Stimulated activated CD4-positive, alpha-beta T cell treated with anti-CD3 and anti-CD28 coated beads, Interleukin-4, amount 100 ng/mL, for 4 hours (primary cell): ENCODE measurements at places on chromosomes 2 and 18.
A peak's percentile ranks its signal among the peaks of the same experiment; 100 is the strongest.

GRCh38 chr2:86238354-86238753, 39.1 kb downstream of the MRPL35 start:
- peak; percentile 28 for DNase-seq

DNA sequence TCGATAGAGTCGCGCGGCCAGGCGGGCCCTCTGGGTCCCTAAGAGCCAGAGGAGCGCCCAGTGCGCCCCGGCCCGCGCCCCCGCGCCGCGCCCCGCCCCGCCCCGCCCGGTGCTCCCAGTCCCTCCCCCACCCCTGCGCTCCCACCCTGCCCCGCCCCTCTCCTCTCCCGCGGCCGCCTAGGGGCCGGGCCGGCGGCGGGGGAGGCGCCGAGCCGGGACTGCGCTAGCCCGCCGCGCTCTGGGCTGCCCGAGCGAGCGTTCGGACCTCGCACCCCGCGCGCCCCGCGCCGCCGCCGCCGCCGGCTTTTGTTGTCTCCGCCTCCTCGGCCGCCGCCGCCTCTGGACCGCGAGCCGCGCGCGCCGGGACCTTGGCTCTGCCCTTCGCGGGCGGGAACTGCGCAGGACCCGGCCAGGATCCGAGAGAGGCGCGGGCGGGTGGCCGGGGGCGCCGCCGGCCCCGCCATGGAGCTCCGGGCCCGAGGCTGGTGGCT, at the start of gene GPC1:
TSS of gene GPC1 (plus strand) at position 207 of the 491 bp plus-strand sequence. CDS start at position 463, 256 bp downstream.
- DNase-seq, result no peak

- DNase-seq, result no peak
Measured at GRCh38 chr18:39232490-39232889, 1666.9 kb upstream of the CELF4 start.

- no peak for DNase-seq
Measured at GRCh38 chr2:6089474-6089873, 397.3 kb downstream of the SOX11 start.

DNA sequence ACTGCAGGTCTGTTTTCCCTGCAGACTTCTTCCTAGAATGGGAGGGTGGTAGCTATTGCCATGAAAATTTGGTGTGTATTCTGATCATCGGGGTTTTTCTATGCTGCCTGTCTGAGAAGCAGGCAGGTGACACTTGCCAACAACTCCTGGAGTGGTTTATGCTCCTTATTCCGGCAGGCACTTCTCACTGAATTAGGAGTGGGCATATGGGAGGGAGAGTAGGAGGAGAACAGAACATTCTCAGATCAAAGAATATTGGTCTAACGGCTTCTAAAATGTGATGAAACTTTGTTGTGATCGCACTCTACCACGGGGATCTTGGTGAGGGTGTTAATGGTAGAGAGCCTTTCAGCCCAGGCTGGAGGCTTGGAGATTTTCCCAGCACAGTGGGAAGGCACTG, 480.8 kb downstream of the PLCL1 start:
- no peak for DNase-seq

DNA sequence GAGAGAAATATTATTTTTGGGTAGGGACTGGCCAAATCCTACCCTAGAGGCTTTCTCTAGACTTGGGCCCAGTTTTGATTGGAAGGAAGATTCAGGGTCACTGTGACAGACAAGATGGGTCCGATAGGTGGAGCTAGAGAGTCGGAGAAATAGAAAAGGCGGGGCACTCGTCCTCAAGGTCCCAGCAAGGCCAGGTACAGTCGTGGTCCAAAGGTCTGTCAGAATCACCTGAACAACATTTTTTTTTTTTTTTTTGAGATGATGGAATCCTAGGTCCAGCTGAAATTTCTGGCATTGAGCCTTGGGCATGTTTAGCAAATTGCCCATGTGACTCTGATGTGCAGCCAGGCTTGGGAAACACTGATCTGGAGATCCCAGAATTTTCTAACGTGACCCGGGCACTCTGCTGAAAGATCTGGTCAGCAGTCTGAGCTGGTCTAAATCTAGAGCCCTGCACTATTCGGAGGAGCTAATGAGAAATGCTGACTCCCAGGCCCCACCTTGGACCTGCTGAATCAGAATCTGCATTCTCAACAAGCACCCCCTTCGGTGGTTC, 23.0 kb upstream of the NTSR2 start:
- peak; percentile 51 for DNase-seq

- no peak for DNase-seq
Measured at GRCh38 chr2:98564541-98565132, 43.7 kb downstream of the COA5 start.

GRCh38 chr18:75319905-75320304, 107.6 kb downstream of the SMIM21 start:
- DNase-seq, result no peak

DNA sequence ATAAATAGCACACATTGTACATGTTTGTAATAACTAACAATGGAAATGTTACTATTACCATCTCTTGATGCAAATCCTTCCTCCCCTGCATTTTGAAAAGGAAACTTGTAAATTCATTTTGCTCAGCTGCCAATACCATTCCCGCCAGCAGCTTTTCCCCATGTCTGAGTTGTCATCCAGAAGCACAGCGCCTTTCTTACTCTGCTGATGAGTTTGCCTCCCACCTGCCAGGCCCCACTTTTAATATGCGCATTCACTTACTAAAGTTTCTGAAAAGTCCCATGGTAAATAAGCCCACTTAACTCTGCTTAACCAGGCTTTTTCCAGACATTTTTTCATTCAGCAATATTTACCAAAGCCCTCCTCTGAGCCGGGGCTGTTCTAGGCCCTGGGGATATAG, 3.9 kb downstream of the CHST10 start:
- no peak for DNase-seq

DNA sequence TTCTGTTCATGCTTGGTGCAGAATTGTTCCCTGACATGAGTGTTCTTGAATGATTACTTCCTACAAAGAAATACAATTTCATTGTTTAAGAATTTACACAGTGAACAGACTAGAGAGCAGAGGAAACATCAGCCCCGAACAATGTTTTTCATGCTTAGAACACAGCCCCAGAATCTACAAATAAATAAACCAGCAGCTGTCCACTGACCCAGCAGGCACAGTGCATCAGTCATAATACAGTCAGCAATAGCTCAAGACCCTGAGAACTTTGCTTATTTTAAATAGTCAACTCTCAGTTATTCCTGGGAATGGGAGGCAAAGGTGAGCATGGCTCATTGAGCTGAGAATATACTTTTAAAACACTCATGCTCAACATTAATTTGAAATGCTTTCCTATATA, 38.4 kb downstream of the XIRP2 start:
- DNase-seq, result no peak

DNA sequence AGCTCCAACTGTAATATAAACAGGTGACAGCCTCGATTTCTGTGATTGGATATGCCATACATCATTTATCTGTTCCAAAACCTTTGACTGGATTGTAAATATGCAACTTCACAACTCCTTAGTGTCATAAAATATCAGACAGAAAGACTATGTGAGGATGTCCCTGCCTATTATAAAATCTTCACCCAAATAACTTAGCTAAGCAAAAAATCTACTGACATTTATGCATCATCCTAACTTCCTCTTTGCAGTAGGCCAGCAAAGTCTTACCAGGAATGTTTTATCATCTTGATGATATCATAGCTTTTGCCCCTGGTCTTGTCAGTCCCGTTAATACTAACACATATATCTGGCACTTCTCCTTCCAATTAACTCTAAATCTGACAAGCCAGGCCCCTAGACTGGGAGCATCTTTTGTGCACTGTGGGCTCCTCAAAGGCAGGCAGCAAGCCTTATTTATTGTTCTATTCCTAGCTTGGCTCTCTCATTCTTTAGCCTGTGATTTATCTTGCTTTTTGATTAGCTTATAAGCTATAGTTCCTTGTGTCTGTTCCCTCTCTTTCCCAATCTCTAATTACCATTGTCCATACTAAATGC, 356.5 kb upstream of the HNMT start:
- no peak for DNase-seq

DNA sequence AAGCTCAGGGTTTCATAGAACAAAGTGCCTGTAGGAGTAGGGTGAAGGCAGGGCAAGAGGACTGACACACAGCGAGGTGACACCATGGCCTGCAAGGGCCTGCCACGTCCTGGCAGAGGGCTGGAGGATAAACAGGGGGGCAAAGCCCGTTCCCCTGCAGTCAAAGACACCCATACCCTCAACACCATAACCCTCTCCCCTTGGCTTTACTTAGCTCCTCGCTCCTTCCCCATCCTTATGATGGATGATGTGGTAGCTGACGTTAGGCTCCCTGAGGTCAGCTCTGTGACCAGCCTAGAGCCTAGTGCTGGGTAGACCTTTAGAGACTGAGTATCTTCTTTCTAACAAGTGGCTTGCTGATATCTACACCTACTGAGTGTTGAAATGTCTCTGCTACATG, 683.3 kb upstream of the HS6ST1 start:
- DNase-seq, result no peak

DNA sequence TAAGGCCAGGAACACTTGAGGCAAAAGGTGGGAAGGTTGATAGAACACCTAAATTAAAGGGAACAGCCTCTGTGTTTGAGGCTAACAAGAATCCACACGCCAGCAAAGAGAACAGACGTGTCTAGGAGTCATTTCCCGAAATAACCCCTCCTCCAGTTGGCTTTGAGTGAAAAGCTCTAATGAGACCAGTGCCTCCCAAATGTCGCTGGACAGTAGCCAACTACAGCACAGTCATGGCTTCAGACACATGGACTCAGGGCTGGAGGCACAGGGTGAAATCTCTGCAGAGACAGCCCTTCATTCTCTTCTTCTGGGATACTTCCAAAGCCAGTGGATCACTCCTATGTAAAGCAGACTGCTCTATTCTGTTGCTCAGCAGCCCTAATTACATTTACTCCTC, 49.6 kb downstream of the SOWAHC start:
- no peak for DNase-seq

DNA sequence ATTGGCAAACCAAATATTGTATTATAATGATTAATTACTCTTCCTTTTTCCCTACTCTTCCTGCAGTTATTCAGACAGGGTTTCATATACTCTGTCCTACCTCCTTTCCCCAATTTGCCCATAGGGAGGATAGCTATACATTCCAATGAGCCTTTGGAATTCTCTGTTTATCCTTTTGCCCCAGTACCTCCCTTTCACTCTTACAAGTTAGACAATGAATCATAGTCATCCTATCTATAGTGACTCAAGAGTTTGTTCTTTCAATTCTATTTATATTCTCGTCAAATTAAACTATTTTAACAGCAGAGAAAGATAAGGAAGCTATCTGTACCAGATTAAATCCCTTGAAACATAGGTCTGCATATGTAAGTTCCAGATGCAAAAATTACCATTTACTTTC, 437.5 kb downstream of the NR4A2 start:
- DNase-seq, result no peak

DNA sequence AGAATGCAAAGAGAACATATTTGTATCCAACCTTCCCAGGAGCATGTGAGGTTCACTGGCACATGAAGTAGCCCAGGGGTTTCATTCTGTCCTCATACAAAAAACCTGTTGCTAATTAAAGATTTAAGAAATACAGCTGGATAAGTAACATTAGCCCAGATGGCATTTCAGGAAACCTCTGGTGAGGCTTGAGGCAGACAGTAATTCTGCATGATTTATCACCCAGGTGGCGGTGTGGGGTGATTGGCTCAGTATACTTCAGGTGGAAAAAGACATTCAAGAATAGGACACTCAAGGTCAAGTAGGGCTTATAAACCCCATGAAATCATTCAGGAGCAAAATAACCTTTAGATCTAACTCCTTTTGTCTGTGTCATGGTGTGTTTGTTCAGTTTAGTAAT, 237.4 kb downstream of the RNF144A start:
- no peak for DNase-seq

DNA sequence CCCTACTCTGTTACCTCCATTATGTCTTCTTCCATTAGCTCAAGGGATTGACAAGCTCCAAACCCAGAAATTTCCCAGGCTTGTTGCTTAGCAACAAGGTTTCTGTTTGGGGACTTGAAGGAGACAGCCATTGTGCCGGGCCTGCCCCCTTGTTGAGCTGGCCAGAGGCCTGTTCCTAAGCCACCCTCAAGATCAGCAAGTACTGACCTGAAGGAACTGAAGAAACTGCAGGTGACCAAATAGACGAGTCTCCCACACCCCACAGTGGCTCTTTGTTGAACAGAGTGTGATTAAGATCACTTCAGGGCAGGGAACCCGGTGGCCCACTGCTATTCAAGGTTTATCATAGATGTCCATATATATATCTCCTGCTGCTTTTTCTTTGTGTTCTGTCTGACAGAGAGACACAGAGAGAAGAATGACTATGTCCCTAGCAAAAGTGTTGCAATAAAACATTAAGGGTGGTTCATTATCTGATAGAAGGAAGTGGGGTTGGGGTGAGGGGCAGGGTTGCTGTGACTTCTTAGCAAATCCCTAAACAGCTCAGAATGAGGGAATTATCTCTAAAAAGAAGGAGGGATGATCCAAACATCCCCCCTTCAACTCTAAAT, 69.2 kb downstream of the RNF144A start:
- DNase-seq, result no peak

DNA sequence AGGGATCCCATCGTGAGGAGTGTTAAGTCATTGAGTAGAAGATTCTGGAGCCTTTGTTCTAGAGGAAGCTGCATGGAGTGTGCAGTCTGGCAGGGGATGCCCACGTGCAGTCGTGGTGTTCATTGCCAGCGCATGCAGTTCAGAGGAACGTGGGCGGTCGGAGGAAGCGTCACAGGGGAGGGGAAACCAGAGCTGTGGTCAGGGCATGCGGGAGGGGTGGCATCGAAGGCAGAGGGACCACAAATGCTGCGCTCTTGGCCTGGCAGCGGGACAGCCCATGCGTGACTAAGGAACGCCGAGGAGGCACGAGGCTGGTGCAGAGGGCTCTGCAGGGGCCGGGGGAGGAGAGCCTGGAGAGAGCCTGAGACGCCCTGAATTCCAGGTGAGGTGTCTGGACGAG, 141.1 kb downstream of the KLHL29 start:
- DNase-seq, result peak; percentile 32
